Pancreas (tissue), 10 donors: ENCODE measurements at places on chromosomes 6 and 20. TPM values are rescaled to one million over a fixed set of nuclear protein-coding genes. Genes with fewer than 3 reads are reported as not detected.
A peak's percentile ranks its signal among the peaks of the same experiment; 100 is the strongest.

DNA sequence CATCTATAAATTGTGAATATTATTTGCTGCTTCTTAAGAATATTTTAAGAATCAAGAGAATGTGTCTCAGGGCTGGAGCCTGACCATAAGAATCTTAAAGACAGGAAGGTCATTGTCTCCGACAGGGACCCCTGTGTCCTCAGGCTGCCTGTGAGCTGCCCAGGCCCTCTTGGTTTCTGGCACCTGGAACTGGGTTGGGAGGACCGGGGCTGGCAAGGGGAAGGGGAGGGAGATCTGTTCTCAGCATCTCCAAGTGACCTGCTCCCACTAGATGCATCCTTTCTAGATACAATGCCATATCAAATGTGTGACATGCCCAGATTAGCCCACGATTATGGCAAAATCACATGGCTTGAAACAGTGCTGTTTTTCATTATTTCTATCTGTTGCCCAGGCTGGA, 110.5 kb downstream of the SCML4 start:
- DNase-seq: no peak

DNA sequence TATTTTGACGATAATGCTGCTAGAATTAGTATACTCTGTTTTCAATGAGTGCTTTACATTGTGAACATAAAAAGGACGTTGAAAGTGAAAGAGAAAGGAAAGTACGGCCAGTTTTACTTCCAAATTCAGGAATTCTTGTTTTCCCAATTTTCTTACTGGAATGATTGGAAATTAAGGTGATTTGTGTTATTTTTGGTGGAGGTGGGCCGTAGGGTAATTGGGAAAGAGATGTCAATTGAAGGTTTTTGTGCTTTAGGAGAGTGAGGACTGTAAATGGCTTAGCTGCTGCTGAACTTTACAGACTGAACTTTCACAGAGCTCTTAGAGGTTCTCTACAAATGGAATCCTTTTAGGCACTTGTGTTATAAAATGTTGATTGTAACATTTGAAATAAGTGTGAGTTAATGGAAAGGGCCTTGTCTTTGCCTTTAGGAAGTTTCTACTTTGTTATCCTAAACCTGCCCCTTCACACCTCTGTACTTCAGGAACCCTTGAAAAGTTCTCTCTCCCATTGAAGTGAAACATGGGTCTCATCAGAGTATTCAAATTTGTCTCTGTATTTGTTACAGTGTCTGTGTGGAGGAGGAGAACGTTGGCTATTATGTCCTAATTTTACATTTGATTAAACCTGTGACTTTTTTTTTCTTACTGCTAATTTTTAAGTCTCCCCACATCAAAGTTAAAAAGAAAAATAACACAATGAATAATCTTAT, 256.4 kb downstream of the ARID1B start:
- no peak for DNase-seq

NOTCH4 gene
- 3.1 TPM for total RNA-seq

TINAG gene
- not detected for total RNA-seq

DNA sequence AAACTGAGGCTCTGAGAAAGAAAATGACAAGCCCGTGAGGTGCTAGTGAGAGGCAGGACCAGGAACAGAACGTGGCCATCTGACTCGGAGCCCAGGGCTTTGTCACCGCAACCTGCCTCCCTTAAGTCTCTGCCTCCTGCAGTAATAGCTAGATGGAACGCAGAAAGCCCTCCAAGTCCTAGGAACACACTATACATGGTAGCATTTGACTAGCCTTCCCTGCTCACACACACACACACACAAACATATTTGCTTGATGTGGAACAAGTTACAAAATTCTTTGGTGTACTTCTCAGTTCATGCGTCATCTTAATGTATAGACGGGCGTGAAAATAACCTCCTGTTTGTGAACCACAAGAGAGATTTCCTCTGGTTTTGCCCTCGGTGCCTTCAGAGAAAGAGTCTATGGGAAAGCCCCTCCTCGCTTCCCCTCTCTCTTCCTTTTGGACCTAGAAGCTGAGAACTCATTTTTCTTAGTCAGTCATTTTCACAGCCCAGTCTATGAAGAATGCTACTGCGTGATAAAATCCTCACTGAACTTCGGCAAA, 38.8 kb downstream of the C6orf52 start:
- no peak for DNase-seq

- no peak for DNase-seq
Observed at GRCh38 chr6:147825848-147826247, 317.4 kb downstream of the SAMD5 start.

DNA sequence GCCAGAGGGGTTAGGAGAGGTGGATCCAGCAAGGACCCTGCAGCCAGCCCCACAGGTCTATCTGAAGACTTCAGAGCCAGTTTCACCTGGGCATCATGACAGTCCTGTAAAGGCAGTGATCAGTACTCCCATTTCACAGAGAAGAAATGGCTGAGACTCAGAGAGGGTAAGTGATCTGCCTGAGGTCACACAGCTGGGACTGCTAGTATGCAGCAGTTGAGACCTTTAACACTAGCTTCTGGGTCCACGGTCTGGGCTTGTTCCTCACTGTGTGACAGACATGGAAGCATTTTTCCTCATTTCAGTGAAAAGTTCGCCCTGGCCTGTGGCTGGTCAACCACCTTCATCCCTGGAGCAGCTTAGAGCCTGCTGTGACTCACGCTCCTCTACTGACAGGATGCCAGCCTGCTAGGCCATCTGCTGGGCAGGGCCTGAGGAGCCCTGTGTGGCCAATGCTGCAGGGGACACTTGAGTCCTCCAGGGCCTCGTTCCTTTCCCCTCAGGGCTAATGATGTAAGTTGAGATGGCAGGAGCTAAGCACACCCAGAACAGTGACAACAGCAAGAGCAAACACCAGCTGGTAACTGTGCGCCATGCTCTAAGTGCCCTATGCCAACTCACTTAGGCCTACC, 192.0 kb downstream of the LRFN2 start:
- DNase-seq: peak; percentile 40

GRCh38 chr20:60700728-60701127, 551.3 kb upstream of the CDH4 start:
- DNase-seq: no peak
